Coronary artery (tissue), 2 donors: ENCODE measurements at places on chromosomes 7 and 10.

GRCh38 chr7:33050535-33051318, 11.8 kb downstream of the NT5C3A start:
- no peak for DNase-seq

- no peak for DNase-seq
Measured at GRCh38 chr10:75540981-75541380, 109.6 kb downstream of the LRMDA start.

DNA sequence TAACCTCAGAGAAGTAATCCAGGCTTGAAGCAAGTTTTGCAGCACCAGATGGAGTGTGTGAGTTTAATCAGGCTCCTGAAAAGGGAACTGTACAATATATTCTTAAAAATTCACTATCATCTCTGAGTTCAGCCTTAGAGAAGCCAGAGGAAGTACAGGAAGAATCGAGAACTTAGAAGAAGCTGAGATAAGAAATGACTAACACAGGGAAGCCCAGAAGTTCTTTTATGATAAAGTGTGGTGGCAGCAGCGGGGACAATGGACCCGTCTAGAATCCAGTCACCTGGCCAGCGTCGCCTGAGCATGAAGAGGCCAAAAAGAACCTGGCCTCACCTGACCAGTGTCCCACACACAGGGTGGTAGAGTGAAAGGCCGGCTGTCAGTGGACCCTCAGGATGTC, 161.0 kb downstream of the USP6NL start:
- no peak for DNase-seq

DNA sequence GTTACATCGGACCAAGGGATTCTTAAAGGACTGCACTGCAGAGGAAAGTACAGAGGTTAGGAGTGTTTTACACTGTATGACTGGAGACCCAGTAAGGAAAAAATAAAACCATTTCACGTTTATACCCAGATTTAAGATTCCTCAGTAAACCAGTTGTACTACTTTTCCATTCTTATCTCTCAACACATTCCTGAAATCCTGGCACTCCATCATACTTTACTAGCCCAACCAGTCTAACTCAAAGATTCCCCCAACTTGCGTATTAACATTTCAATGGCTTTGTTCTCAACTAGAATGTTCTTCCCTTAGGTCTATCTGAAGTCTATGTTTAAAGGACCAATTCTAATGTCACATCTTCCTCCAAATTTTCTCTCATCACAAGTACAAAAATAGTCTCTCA, 8.0 kb downstream of the CCDC186 start:
- DNase-seq: no peak

GRCh38 chr10:29859521-29860130, 199.8 kb downstream of the JCAD start:
- DNase-seq: no peak

- no peak for DNase-seq
Measured at GRCh38 chr7:2646336-2646679, 14.5 kb downstream of the TTYH3 start.

GRCh38 chr10:32985775-32986350, 27.8 kb upstream of the ITGB1 start:
- DNase-seq: no peak

- DNase-seq: no peak
Measured at GRCh38 chr10:17113346-17113745, 16.3 kb downstream of the CUBN start.

DNA sequence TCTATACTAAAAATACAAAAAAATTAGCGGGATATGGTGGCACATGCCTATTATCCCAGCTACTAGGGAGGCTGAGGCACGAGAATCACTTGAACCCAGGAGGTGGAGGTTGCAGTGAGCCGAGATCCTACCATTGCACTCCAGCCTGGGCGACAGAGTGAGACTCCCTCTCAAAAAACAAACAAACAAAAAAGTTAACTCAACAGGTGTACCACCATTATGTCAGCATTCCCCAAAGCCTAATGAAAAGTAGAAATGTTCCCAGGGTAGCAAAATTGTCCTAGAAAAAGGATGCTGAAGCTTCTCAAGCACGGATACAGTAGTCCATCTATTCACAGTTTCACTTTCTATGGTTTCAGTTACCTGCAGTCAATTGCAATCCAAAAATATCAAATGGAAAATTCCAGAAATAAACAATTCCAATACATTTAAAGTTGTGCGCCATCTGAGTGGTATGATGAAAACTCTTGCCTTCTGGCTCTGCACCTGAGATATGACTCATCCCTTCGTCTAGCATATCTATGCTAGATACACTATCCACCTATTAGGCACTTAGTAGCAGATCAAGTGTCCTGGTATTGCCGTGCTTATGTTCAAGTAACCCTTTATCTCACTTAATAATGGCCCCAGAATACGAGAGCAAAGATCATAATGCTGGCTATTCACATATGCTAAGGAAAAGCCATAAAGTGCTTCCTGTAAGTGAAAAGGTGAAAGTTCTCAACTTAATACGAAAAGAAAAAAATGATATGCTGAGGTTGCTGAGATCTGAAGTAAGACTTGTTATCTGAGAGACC, 37.2 kb upstream of the SLC35G1 start:
- no peak for DNase-seq

GRCh38 chr10:124573726-124574455, 112.3 kb downstream of the LHPP start:
- DNase-seq: no peak

GRCh38 chr7:80635533-80635932, 2.9 kb upstream of the CD36 start:
- no peak for DNase-seq

GRCh38 chr10:44742248-44742647, 168.9 kb upstream of the TMEM72 start:
- DNase-seq: no peak
